ENCODE measurements at places on chromosomes 11 and 22.

DNA sequence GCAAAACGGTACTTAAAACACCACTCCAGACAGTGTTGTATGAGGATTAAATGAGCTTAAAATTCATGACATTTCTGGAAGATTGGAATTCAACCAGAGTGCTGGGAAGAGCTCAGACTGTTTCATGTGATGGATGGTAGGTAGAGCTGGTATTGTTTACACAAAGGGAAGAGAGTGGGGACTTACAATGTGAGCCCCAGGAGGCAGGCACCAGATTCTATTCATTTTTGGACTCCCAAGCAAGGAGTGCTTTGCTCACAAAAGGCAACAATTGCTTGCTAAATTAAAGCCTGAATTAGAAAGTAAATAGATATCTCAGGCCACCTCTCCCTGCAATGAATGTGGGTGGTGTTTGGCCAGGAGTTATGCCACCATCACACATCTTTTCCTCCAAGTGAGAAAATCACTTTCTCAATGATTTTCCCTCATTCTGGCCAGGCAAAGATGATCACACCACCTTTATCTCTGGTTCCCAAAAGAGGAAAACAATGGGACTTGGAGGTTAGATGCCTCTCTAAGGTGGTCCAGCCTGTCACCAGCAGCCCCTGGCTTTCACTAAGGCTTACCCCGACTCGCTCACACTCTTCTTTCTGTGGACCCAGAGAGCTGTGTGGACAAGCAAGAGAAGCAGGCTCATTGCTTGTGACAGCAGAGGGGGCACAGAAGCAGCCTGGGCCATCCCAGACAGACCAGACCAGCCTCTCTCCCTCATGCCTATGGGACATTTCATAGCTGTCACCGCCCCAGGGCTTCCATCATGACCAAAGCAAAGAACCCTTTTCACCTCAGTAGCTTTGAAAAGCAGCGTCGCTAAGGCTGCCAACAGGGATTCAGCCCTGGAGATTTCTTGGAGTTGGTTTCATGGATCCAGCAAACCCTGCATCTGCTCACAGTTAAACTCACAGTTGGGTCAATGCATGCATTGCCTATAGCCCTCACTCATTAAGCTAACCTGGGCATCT, 63.5 kb upstream of the DRD2 start:
- no peak for DNase-seq

DNA sequence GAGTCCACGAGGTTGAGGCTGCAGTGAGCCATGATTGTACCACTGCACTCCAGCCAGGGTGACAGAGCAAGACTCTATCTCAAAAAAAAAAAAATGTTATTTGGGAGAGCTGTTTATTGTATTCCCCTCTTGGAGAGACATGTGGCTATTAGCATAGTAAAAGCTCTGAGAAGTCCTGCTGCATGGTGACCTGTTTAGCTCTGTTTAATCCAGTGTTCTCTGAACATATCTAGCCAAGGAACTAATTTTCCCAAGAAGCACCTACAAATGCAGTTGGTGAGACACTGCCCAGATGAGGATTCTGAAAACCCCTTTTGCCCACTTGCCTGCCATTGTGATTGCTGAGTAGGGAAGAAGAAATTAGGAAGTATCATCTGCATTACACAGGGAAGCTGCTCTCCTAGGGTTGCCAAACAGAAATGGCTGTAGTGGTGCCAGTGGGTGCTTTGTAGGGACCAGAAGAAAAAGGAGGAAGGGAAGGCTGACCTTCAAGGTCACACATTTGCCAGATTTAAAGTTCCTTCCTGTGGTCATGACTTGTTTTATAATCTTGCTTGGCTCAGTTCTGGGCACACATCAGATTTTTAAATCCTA, 15.7 kb downstream of the TIMP3 start:
- DNase-seq = no peak

DNA sequence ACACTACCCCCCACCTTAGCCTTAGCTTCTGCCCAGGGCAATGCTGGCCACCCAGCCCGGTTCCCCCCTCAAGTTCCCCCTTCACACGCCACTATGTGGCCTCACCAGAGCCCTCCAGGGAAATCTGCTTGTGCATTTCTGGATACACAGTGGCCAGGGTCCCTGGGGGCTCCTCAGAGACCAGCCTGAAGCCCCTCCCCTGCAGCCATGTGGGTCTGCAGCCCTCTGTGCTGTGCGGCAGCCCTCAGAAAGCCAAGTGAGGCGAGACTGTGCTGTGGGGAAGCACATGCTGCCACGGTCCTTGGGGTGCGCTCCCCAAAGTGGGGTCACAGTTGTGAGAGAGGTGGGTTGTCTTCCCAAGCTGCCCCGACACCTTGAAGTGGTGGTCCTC, 2.1 kb upstream of the PLXNB2 start:
- DNase-seq = no peak

- DNase-seq = no peak
Observed at GRCh38 chr11:77191429-77191822, 63.4 kb downstream of the MYO7A start.

- no peak for DNase-seq
Observed at GRCh38 chr22:49211176-49211575, 616.5 kb downstream of the BRD1 start.

DNA sequence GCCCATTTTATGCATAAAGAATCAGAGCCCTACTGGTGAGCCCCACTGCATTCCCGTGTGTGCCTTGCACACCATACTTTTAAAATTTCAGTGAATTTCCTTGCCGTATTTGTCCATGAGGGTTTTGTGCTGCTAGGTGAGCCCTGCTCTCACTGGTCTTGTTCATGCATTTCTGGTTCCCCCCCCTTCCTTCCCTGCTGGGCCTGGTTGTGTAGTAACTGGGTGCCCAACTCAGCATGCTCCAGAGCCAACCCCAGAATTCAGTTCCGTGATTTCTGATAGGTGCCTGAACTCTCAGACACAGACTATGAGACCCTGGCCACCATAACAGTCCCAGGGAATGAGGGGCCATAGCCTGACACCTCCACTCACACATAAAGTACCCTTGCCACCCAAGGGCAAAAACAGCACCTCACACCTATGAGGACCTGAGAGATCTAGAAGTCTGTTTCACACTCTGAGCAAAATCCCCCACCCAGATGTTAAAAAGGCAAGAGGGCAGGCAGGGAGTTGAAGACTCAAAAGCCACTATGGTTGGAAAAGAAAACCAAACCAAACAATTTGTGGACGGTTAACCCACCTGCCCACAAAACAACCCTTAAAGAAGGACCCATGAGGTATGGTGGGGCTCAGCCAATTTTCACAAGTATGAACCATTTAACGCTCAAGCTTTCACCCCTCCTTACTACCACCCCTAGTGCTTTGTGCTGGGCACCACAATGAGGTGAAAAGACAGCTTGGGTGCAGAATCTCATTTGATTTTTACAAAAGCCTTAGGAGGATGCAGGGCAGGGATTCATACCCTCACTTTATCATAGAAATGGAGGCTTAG, 16.8 kb upstream of the IL10RA start:
- no peak for DNase-seq

DNA sequence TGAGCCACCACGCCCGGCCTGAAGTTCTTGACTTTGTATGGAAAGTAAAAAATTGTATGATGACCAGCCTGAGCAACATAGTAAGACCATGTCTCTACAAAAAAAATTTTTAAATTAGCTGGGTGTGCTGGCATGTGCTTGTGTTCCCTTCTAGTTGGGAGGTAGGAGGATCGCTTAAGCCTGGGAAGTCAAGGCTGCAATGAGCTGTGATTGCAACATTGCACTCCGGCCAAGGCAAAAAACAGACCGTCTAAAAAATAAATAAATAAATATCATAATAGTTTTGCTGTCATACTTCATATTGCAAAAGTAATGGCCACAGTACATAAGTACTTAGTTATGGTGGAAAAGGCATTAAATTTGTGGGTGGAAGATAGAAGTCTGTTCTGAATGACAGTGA, 3.4 kb downstream of the AGBL2 start:
- DNase-seq = no peak

- DNase-seq = no peak
Observed at GRCh38 chr22:31626427-31627150, 35.4 kb downstream of the PISD start.

- DNase-seq = peak; percentile 40
Observed at GRCh38 chr11:63738720-63739360, 29.7 kb downstream of the ZFTA start.

GRCh38 chr11:73344191-73344607, 32.0 kb upstream of the RELT start:
- no peak for DNase-seq

DNA sequence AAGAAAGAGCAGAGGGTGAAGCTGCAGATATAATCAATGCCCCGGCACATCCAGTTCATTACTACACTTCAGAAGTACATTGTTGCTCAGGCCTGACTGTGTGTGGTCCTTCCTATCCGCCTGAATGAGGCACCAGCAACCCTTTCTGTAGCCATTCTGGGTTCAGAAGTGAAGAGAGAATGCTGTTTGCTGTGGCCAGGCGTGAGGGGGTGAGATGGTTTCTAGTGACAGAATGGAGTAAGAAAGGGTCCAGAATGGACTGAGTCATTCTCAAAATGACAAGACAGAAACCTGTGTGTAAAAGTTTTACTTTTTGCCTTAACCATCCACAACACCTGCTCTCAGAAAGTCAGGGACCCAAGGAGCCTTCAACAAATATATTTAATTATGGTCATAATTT, 334.8 kb downstream of the GUCY1A2 start:
- DNase-seq = no peak

DNA sequence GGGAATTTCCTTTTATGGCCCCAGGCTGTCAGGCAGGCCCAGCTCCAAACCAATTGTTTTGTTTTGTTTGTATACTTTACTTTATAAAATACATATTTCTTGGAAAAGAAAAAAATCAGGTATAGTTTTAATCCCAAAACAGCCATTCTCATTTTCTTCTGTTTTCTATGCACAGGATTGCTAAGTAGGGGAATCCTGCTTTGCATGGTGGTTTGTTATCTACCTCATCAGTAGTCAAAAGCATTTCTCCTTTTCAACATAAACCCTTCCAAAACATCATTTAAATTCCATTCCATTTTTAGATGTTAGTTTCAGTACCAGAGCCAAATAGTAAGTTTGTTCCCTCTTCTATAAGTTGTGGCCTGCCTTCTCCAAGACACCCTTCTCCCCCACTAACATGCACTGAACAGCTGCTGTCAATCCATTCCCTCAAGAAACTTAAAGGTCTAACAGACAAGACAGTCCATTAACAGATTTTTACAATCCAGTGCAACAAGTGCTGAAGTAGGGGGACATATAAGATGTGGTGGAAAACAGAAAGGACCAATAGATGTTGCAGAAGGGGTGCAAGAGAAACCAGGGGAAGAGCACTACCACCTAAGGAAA, 3.7 kb downstream of the ILK start:
- DNase-seq = no peak

GRCh38 chr11:118008271-118008911, 22.2 kb downstream of the IL10RA start:
- DNase-seq = no peak

- no peak for DNase-seq
Observed at GRCh38 chr11:48169717-48170116, 46.9 kb upstream of the OR4B1 start.

DNA sequence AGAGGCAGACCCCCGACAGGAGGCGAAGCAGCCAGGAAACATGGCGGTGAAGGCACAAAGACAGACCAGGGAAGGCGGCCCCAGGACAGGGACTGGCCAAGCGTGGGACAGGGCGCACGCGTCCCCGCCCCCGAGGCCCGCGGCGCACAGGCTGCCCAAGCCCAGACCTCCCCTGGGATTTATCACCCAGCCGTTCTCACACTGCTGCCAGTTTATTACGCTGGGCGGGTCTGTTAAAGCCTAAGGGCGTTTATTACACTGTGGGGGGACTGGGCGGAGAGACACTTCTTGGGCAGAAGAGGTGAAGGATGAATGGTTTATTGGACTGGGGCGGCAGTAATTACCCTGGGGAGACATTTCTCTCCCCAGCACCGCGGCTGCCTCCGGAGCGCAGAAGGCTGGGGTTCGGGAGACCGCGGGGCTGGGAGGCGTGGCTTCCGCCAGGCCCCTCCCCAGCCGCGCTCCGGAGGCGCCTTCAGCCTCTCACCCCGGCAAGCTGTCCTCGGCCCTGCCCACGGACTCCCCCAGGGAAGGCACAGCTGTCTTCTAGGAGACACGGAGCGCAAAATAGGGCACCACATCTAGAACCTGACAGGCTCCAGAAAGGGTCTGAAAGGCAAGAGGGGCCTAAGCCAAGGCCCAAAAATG, 47.1 kb downstream of the SLC22A12 start:
- DNase-seq = no peak

DNA sequence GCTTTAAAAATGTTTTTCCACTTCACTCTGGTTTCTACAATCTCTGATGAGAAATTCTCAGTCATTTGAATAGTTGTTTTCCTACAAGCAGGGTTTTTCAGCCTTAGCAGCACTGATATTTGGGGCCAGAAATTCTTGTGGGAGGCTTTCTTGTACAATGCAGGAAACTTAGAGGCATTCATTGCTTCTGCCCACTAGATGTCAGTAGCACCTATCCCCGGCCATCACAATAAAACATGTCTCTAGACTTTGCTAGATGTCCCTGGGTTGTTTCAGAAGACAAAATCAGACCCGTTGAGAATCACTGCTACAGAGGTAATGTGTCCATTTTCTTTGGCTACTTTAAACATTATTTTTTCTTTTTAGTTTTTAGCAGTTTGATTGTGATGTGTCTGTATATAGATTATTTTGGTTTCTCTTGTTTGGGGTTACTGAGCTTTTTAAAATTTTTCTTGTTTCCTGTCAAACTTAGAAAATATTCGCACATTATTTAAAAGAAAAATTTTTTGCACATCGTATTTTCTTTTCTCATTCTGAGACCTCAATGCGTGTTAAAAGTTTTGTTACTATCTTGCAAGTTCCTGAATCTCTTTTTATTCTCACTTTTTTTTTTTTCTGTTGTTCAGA, 60.8 kb upstream of the CCDC179 start:
- no peak for DNase-seq

DNA sequence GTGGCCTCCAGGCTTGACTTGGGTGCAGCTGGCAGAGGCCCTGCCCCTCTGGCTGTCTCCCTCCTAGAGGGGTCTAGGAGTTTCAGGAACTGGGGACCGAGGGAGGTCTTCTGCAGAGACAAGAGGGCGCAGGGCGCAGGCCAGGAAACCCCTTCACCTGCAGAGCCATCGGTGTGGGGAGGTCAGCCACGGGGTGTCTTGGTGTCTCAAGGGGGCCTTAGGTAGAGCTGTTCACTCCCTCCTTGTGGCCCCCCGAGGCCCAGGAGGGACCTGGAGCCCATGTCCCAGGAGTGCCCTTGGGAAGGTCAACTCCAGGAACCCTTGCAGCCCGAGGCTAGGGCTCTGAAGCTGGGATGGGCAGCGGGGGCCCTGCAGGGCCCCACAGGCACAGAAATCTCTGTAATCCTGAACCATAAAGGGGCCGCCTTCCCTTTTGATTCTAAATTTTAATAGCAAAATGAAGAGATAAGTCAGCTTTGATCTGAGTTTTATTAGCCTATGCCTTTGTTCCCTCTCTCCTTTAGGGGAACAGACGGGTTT, 31.4 kb upstream of the TH start:
- DNase-seq = no peak

GRCh38 chr22:40108396-40108795, 69.3 kb upstream of the TNRC6B start:
- DNase-seq = no peak
